ENCODE measurements at places on chromosomes 1 and 21. TPM values are rescaled to one million over a fixed set of nuclear protein-coding genes. Genes with fewer than 3 reads are reported as not detected.

Gene FCRL4
- 0.12 TPM for total RNA-seq

Gene VANGL2
- 8.7 TPM for total RNA-seq

Gene KCNA2
- total RNA-seq, result 0.46 TPM

Gene IL19
- not detected for total RNA-seq

Gene SLC6A9
- 38.1 TPM for total RNA-seq

Gene RCC2
- total RNA-seq, result 55.1 TPM

Gene MMEL1
- 10.9 TPM for total RNA-seq

Gene TMEM240
- total RNA-seq, result 1.5 TPM

Gene CR1L
- not detected for total RNA-seq

Gene LCE3B
- not detected for total RNA-seq

Gene KRTAP21-2
- total RNA-seq, result not detected

Gene S100A12
- total RNA-seq, result 1.5 TPM

Gene SHE
- 7.7 TPM for total RNA-seq

Gene SPATA45
- total RNA-seq, result not detected

Gene CD48
- 5.9 TPM for total RNA-seq

Gene CHI3L1
- total RNA-seq, result 10.8 TPM

Gene TRIM33
- 28.6 TPM for total RNA-seq

Gene PPT1
- 63.1 TPM for total RNA-seq

Gene CIART
- 12.6 TPM for total RNA-seq

Gene DCLRE1B
- 4.2 TPM for total RNA-seq

Gene FBXO2
- total RNA-seq, result 0.63 TPM

Gene RPRD2
- 43.1 TPM for total RNA-seq

Gene IFI44
- 4.3 TPM for total RNA-seq

Gene ERO1B
- total RNA-seq, result 8.4 TPM

Gene RNU1-3
- 2,195 TPM for total RNA-seq

Gene PLEKHA6
- total RNA-seq, result 115 TPM

Gene TNFRSF14
- total RNA-seq, result 143 TPM

Gene RIMKLA
- total RNA-seq, result 14.5 TPM

Gene FLG2
- total RNA-seq, result not detected

Gene CFAP107
- not detected for total RNA-seq

Gene OR2L13
- 0.19 TPM for total RNA-seq

Gene TNFRSF4
- 0.69 TPM for total RNA-seq

Gene TNNI3K
- total RNA-seq, result 1.1 TPM

Gene NCF2
- total RNA-seq, result 8.3 TPM

Gene AJAP1
- total RNA-seq, result 0.09 TPM

Gene DCDC2B
- not detected for total RNA-seq

Gene RGS13
- 0.96 TPM for total RNA-seq

Gene LMX1A
- total RNA-seq, result 0.38 TPM

Gene GPR161
- 13.1 TPM for total RNA-seq

Gene CELSR2
- total RNA-seq, result 3.2 TPM

Gene MROH9
- not detected for total RNA-seq

Gene RASSF5
- 7.6 TPM for total RNA-seq

Gene LRRC71
- not detected for total RNA-seq

Gene SLC22A15
- total RNA-seq, result 2.0 TPM

Gene CD5L
- total RNA-seq, result 0.22 TPM

Gene MAN1C1
- 2.5 TPM for total RNA-seq

Gene AIM2
- total RNA-seq, result 0.61 TPM

Gene GPR137B
- total RNA-seq, result 6.0 TPM

Gene ZMYND12
- total RNA-seq, result 3.0 TPM

Gene PLA2G2C
- 0.55 TPM for total RNA-seq

Gene IFFO2
- total RNA-seq, result 15.5 TPM

Gene KLHDC9
- 9.5 TPM for total RNA-seq

Gene FBLIM1
- total RNA-seq, result 260 TPM

Gene TNFRSF8
- not detected for total RNA-seq

Gene HPCAL4
- total RNA-seq, result 0.07 TPM

Gene SERTAD4
- 17.1 TPM for total RNA-seq
